ENCODE measurements at places on chromosomes 3 and 15.

- DNase-seq = no peak
Observed at GRCh38 chr15:33994005-33994615, 25.8 kb downstream of the CHRM5 start.

DNA sequence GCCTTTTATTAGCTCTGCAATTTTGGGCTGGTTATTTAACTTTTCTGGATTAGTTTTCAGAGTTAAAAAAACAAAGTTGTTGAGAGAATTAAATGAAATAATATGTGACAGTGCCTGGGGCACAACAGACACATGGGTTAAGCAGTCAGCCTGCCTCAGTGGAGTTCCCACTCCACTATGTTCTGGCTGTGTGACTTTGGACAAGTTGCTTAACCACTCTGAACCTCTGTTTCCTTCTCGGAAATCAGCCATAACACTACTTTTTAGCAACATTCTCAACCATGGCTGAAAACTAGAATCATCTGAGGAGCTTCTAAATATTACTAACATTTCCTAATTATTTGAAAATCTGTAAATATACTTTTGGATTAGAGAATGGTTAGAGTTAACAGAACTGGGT lies 56.5 kb upstream of the SLC6A11 start:
- DNase-seq = no peak

GRCh38 chr15:98150536-98150935 lies 190.0 kb downstream of the ARRDC4 start:
- DNase-seq = no peak

- no peak for DNase-seq
Observed at GRCh38 chr15:96041982-96042733, 288.3 kb upstream of the NR2F2 start.

- DNase-seq = no peak
Observed at GRCh38 chr3:41199866-41200668, 762 bp downstream of the CTNNB1 start.

DNA sequence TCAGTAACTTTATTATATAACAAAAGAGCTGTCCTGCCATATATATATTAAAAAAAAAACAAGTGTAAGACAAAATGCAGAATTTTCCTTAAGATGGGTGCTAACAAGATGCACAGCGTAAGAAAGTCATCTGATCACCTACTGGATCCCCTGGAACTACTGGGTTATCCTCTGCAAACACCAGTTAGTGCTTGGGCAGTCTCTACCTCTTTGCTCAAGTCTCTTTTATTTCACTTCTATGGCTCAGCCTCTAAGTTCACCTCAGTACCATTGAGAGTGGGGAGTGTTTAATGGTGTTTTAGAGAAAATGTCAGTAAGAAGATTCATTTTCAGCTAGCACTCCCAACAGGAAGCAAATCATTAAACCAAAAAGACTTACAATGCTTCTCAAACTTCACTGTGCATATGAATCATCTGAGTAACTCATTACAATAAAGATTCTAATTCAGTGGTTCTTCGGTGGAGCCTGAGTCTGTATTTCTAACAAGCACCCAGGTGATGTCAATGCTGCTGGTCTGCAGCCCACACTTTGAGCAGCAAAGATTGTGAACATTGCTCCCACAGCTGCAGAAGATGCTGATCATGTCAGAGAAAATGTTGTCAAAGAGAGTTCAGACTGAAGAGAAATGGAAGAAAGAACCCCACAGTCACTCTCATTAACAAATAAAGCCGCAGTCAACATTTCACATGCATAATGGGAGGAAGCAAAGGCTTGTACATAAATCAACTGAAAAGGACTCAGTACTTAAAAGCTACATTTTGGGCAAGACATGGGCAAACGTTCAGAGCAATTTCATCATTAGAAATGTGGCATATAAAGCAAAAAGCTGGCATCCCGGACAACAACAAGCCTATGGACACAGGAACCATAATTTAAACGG lies 227.1 kb upstream of the ATP11B start:
- no peak for DNase-seq

DNA sequence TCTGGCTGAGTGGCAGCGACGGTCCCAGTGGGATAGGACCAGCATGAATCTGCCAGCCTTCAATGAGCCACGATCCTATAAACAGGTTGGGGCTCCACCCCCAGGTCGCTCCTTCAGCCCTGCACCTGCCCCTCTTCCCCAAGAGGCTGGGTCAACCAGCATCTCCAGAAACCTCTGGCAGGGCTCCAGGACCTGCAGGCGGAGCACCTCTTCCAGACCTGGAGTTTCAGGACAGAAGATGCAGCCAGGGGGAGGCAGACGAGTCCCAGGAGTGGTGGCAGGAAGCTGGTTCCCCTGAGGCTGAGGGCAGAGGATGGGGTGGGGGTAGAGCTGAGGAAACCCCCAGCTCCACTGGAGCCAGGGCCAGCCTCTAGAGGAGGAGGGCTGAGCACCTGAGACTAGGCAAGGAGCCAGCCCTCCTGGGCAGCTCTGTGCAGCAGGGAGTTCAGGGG lies at the start of gene PLA2G4D:
TSS of gene PLA2G4D (minus strand) at position 51 of the 452 bp plus-strand sequence. CDS start 103 bp downstream, outside the sequence.
- DNase-seq = peak; percentile 77

DNA sequence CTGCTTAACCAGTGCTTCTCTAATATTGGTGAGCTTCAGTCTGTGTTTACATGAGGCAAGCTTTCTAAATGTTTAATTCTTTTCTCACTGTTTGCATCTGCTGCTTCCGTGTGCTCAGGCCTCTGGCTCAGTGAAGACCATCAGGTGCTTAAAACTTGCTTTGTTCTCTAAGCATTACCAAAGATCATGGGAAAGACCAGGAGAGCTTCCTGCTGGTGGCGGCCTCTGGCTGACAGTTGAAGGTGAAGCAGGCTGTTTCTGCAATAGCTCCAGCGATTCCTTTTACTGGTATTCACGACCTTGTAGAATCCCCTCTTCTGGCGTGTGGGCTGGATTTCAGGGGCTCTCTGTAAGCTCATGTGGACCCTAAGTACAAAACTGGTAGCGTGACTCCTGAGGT lies 45.1 kb downstream of the EDEM1 start:
- DNase-seq = no peak

DNA sequence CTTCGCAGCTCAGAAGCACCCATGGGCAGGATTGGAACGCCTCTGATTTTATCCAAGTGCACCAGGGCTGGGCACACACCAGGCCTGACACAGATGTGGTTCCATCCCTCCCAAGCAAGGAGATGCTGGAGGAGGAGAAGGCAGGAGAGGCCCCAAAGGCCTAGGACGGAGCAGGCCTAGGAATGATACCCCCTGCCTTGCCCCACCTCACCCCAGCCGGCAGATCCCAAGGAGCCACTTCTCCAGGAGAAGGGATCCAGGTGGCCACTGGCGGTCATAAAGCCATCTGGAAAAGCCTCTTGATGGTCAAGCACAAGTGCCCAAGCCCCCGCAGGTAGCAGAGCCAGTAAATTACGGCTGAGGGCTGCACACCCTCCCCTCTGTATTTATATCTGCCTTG lies 211.8 kb downstream of the TBC1D2B start:
- DNase-seq = peak; percentile 49

GRCh38 chr3:54193093-54193492 lies 70.7 kb downstream of the CACNA2D3 start:
- no peak for DNase-seq

GRCh38 chr3:39103324-39103693 lies 4.1 kb downstream of the GORASP1 start:
- no peak for DNase-seq

GRCh38 chr15:38255690-38256089 lies 3.1 kb downstream of the SPRED1 start:
- DNase-seq = no peak

GRCh38 chr3:184601576-184602371 lies 40.2 kb downstream of the EPHB3 start:
- DNase-seq = no peak

DNA sequence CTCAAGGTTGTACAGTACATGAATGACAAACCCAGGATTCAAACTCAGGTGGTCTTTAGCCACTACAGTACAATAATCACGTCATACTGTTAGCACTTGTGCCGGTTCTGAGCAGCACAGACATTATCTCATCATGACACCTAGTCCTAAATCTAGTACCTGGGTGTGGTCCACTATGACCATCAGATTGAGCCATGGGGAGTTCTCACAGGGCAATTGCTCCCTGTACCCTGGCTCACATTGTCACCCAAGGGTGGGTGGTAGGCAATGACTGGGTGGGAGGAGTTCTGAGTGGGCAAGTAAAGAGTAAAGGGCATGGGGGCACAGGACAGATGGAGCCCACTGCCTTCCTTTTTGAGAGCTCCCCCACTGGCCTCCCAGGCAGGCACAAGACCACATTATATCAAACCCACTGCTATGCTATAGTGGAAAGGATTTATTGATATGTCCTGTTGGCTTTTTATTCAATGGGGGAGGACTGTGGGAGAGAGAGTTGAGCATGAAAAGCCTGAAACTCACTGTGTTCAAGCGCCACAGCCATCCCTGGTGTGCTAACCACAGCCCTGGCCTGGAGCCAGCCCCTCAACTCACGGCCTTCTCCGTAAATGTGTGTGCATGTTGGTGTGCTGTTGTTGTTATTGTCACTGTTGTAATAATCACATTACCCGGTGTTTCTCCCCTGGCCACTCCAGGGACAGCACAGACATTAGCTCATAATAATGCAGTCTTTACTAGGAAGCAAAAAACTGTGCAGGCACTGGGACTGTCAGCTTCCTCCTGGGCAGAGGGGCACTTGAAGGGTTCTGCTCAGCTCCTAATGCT lies 27.3 kb downstream of the ADCY5 start:
- no peak for DNase-seq

DNA sequence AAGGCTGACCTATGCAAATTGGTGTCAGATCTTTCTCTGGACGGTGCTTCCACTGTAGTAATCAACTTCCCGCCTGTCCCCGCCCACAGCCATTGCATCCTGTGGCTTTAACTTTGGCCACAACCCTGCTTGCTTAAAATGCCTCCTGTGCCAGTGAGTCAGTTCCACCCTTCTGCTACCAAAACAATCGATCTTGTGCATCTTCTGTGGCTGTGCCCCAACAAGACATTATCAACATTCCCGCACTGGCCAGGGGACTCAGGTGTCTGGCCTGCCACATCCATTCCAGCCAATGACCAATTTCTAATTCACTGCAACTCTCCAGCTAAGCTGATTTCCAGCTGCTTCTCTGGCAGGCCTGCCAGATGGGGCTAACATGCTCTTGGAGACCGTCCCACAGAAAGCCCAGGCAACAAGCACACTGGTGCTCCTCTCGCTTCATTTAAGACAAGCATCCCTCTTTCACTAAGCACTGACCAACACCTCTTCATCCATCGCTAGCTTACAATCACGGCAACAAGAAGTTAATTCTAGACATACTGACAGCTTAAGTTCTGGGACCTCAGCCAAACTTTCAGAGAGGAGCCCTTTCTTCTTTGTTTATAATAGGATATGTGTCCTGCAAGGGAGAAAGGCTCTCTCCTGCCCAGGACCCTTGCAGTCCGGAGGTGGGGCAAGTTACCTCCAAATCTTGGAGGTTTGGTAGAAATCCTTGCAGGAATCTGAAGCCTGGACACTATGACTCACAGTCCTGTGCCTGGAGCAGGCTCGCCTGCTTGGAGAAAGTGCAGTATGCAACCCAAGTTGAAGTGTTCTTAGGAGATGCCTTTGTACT lies 6.7 kb downstream of the CA12 start:
- peak; percentile 71 for DNase-seq

- no peak for DNase-seq
Observed at GRCh38 chr3:14988988-14989394, 41.6 kb downstream of the NR2C2 start.

- no peak for DNase-seq
Observed at GRCh38 chr3:171809611-171809860, 747 bp downstream of the PLD1 start.

DNA sequence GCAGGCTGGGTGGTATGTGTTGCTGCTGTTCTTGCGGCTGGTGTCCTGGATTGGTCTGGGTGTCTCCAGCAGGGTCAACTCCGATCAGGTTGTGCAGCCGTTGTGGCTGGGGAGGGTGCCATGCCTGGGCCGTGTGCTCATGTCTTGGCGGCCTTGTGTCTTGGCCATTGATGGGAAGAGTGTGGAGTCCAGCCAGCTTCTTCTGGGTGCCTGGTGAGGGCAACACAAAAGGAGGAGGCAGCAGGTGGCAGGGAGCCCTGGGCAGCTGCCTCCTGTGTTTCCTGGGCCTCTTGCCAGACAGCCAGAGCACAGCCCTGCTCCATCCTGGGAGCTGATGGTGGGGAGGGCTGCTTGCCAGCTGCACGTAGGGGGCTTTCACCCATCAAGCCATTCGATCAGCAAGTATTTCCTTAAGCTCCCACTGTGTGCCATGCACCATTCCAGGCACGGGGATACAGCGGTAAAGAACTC lies 4.3 kb downstream of the CHAC1 start:
- no peak for DNase-seq

GRCh38 chr15:40785814-40786213 lies 16.0 kb downstream of the C15orf62 start:
- no peak for DNase-seq

GRCh38 chr3:143016321-143016972 lies 15.1 kb downstream of the U2SURP start:
- DNase-seq = no peak

DNA sequence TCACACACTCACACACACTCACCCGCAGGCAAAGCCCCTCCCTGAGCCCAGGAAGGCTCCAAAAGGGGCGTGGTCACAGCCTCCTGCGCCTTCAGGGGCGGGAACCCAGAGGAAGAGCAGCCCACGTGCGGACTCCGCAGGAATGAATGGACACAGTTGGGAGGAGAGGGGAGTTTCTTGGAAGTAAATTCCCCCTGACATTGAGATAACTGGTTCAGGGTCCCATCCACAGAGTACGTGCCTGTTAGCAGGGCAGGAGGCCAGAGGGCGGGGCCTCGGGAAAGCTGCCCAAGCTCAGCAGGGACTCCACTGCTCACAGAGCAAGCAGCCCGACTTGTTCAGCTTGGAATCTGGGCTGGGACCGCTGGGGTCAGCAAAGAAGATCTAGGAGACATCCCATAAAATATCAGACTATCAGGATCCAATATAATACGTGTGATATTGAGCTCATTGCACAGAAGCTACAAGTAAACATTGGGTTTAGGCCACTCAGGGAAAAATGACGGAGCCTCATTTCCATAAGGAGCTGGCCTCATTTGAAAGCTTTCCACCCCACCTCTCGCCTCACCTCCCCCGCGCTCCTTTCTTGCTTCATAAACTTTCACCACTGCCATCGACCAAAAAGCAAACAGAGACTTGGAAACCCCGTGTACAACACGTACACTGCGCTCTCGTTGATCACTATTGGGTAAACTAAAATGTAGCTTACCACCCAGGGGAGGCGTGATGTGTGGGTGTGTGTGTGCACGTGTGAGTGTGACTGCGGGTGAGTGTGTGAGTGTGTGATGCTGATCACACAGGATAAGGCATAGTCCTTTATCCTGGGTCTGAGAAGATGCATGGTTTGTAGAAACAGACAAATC lies 36.0 kb downstream of the TM2D3 start:
- no peak for DNase-seq
